Panc1 (cell line): ENCODE measurements at places on chromosomes 6 and 20.

DNA sequence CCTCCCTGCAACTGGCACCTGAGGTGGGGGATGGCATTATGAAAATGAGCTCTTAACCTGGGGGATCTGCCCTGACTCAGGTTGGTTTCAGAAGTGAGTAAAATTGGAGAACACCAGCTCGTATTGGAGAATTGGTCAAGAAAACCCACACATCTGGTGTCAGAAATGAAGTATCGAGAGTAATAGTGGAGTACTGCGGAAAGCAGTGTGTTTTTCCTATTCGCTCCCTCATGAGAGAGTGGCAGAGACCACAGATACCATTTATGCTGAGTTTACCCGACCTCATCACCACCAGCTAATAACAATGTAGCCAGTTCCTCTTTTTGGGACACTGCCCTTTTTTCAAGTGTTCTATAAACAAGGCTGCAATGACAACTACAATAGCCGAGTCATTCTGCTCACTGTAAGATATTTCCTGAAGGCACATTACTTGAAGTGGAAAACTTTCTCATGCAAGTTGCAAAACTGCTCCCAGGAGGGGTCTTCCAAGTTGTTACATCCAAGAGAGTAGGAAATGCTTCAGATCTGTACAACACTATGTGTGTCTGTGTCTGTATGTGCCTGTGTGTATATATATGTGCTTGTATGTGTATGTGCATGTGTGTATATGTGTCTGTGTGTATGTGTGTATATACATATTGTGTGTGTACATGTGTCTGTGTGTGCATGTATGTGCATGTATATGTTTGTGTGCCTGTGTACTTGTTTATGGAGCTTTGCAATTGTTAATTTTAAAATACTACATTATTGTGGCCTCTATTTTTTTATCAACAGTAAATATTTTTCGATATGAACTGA, 106.0 kb upstream of the CST7 start:
- no peak for DNase-seq

- no peak for DNase-seq
Measured at GRCh38 chr6:1832844-1833787, 223.4 kb downstream of the FOXC1 start.

GRCh38 chr6:135703007-135703406, 148.5 kb upstream of the PDE7B start:
- no peak for DNase-seq

DNA sequence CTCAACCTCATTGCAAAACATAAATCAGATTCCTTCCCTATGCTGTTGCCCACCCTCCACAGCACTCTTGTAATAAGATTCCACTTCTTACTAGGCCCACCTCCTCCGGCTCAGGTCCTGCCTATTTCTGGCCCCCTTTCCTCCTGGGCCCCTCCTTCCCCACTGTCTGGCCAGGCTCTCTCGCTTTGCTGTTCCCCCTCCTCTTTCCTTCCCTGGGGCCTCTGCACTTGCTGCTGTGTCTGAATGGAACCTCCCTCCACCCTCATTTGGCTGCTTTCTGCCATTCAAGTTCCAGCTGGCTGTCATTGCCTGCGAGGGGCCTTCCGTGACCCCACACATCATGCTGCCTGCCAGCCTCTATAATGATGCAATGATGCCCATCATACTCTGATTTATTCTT, 38.9 kb downstream of the ARHGAP40 start:
- DNase-seq = no peak

- no peak for DNase-seq
Measured at GRCh38 chr6:44034391-44034861, 92.8 kb downstream of the MRPL14 start.

DNA sequence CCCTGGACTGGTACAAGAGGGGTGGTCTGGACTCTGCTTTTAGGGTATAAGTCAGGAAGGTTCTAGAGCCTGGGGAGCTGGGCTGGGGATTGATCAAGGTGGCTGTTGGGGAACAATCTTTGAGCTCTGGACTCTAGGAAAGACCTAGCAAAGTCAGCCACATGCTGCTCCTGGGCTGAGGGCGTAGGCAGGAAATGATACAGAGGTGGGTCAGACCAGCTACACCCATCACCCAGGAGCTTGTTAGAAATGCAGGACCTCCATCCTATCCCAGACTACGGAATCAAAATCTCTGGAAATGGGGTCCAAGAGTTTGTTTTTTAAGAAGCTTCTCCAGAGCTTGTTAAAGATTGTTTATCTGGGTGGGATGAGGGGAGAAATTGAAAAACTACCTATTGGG, 9.4 kb downstream of the ADTRP start:
- no peak for DNase-seq

DNA sequence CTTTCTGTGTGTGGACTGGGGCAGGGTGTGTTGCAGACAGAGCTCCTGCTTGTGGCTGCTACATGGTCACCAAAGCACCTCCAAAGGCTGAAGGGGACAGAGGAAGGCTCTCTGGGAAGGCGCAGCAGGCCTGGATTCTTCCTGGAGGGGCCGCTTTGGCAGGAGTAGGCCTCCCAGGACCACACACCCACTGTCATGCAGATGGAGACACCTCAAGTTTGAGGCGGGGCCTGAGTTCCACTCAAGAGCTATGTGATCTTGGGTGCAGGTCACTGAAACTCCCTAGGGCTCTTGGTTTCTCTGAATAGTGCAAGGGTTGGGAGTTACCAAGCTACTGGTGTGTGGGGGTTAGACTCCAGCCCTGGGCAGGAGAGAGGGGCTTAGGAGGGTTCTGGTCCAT, 27.9 kb downstream of the EFCAB8 start:
- DNase-seq = no peak

DNA sequence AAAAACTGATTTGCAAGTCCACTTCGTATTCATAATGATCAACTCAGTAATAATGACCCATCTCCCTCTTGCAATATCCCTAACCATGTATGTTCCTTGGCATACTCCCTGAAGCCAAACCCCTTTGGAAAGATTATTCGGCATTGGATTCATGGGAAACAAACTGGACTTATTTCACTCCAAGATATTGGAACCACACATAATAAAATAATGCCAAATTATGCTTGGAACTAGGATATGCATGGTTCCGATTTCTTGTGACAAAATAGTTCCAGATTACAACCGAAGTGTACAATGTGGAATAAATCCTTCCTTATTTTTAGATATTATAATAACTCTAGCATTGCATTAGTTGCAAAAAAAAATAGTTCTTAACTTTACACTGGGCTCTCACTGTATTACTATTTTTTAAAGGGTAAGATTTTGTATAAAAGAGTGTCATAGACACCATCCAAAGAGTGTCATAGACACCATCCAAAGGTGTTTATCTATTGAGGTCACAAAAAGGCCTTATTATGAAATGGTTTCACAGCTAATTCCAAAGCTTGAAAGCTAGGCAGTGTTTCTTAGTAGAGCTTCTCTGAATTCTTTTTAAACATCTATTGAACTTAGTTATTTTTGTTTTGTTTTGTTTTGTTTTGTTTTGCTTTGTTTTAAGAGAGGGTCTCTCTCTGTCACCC, 410.9 kb upstream of the JARID2 start:
- no peak for DNase-seq

GRCh38 chr6:43689421-43689820, 1.8 kb upstream of the MRPS18A start:
- DNase-seq = no peak

GRCh38 chr6:41576667-41577066, 30.5 kb downstream of the FOXP4 start:
- no peak for DNase-seq

DNA sequence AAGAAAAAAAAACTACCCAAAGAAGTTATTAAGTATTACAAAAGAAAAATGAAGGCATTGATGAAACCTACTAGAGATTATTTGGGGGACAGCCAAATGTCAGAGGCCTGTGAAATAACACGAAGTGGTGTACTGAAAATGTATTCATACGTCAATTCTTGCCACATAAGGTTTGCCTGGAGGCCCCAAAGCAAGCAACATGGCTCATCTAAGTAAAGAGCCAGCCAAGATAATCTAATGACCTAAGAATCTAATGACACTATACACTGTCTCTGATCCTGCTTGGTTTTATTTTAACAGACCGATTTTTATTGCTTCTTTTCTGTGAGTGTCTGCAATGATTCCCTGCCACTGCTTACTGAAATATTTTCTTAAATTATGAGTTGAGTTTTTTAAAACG, 34.7 kb downstream of the FILIP1 start:
- no peak for DNase-seq
